ENCODE measurements at places on chromosomes 13 and 19.

DNA sequence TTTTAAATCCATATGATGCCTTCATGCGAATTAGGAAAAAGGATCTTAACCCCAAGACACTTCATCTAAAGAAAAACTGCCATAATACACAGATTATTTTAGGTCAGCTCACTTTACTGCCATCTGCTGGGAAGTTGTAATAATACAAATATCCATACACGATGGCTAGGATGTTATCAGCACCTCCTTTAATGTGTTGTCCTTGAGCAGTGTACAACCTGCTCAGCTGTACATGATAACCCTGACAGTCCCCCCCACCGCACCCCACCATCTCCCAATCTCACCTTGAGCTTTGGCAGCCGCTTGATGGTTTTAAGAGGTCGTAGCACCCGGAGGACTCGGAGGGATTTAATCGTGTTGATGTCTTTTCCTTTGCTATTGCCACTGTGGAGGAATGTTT lies 112.2 kb downstream of the IER2 start:
- DNase-seq: no peak

DNA sequence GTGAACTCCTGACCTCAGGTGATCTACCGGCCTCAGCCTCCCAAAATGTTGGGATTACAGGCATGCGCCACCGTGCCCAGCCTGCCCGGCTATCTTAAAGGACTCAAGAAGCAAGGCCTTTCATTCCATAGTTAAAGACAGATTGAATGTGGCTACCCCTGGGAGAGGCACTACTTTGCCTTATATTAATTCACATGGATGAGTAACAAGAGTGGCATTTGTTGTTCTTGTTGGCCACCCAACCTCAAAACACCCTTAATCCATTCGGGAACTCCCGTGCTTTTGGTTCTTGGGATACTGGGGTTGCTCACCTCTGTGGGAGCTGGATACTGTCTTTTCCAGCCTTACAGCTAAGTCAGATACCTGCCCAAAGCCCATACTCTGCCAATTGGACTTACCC lies 34.4 kb upstream of the ABCC4 start:
- no peak for DNase-seq

- no peak for DNase-seq
Observed at GRCh38 chr13:26503826-26504594, 53.5 kb upstream of the WASF3 start.

DNA sequence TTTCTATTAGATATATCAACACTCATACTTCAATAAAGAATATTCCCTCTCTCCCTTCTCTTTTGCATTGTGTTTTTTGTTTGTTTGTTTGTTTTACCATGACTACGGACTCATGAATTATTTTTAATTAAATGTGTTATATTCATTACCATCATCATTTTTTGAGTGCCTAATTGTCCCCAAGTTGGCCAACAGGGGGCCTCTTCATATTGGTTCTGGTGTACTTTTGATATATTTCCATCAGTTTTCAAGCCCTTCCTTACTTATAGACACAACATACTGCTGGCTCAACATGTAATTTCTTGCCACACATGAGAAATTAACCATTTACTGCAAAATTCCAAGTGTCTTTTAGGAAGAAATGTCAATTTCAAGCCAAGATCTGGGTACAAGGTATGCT lies 54.5 kb upstream of the GPC6 start:
- DNase-seq: no peak

DNA sequence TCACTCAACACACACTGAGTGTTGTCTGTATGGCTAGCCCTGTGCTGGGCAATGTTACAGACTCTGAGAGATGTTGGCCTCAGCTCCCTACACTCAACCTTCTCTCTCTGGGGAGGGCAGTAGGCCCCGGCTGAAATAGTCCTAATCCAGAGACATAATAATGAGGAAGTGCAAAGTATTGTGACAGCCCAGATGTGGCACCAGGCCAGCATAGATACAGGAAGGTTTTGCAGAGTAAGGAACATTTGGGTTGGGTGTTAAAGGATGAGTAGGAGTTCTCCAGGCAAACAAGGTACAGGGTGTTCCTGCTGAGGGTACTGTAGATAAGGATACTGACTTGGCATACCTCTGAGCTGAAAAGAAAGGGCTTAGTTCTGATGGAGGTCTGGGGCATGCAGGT lies 2.4 kb downstream of the LIN7B start:
- DNase-seq: no peak

- no peak for DNase-seq
Observed at GRCh38 chr19:51503286-51503817, 1.8 kb upstream of the SIGLEC12 start.

DNA sequence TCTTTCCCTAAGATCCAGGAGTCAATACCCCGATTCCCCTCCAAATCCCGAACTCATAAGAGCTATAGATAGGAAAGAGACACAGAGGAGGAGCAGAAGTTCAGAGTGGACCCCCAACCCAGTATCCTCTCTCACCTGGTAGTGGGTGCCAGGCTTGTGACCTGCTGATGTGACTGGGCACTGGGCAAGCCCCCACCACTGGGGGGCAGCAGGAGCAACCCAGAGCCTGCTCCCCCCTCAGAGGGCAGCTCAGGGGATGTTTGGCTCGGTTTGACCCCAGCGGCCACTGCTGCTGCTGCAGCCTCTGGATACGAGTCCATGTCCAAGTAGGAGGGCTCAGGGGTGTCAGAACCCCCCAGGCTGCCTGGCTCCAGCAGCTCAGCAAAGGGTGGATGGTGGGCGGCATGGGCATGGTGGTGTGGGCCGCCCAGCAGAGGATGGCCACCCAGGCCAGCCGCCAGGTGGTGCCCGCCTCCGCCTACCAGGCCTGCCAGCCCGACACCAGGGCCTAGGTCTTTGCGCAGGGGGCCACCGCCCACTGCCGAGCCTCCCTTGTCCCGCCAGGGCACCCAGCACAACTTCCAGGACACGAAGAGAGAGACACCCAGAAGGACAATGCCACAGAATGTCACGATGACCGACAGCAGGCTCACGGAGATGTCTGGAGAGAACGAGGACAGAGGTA lies 7.4 kb downstream of the SYT3 start:
- no peak for DNase-seq

GRCh38 chr19:2475018-2475701 lies 767 bp upstream of the GADD45B start:
- no peak for DNase-seq

Measured in iPS DF 19.7 (cell line).